ENCODE measurements at places on chromosomes 4 and X. TPM values are rescaled to one million over a fixed set of nuclear protein-coding genes. Genes with fewer than 3 reads are reported as not detected.

MAGEA11 gene
- not detected for total RNA-seq

- DNase-seq, result no peak
These were observed 234.4 kb upstream of the GPC4 start for GRCh38 chrX:133649651-133650050.

DNA sequence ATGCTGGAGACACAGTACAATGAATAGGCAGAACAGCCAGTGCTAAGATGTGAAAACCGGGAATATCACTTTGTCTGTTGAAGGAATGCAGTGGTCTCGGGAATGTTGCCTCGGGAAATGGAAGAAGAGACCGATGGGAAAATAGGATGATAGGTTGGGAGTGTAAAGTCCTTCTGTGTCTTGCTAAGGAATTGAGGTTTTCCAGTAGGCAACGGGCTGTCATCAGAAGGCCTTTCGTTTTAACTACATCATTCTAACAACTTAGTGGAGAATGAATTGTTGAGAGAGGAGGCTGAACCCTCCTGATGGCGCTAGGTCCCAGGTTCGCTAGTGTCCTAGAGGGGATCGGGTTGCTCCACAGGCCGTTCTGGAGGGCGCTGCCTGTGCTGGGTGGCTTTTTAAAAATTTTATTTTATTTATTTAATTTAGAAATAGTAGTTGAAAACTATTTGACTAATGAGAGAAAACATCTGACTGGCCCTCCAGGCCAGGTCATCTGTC, 730 bp downstream of the VBP1 start:
- DNase-seq, result no peak

DNA sequence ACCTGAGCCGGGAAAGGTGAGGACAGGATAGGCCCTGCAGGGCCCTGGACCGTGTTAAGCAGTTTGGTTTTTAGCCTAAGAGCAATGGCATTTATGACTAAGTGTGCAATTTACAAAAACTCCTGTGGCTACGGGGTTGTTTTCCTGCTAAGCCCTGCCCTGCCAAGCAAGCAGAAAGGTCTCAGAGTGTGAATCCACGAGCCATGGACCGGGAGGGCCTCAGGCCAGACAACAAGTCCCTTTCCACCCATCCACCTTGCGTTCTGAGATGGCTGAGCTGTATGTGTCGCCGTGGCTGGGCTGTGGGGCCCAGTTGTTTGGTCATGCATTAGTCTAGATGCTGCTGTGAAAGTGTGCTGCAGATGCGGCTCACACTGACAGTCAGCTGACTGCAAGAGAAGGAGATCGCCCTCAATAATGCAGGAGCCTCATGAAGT, 33.9 kb upstream of the AFAP1 start:
- DNase-seq, result no peak

DNA sequence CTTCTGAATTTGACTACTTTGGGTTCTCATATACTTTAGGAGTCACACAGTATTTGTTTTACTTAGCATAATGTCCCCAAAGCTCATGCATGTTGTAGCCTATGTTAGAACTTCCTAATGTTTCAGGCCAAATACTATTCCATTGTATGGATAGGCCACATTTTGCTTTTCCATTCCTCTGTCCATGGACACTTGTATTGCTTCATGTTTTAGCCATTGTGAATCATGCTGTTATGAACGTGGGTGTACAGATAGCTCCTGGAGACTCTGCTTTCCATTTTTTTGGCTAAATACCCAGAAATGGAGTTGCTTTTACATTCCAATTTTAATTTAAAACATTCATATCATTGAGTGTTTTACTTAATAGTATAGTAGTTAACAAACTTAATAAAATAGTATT, 54.5 kb downstream of the HTT start:
- no peak for DNase-seq

- no peak for DNase-seq
These were observed 35.7 kb upstream of the DRD5 start for GRCh38 chr4:9745782-9746181.

TCEAL7 gene
- total RNA-seq, result 1.2 TPM

DNA sequence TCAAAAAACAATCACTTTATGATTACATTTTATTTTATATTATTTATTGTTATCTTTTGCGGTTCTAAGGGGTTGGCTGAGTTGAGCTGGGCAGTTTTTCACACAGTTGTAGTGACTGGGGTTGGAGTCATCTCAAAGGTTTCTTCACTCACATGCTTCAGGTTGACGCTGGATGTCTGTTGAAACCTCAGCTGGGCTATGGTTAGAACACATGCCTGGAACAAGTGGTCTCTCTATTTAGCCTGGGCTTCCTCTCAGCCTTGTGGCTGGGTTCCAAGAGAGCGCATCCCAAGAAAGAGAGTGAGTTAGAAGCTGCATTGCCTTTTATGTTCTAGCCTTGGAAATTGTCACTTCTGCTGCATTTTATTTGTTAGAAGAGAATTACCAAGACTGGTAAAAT, 87.4 kb downstream of the CBLL2 start:
- DNase-seq, result no peak

DNA sequence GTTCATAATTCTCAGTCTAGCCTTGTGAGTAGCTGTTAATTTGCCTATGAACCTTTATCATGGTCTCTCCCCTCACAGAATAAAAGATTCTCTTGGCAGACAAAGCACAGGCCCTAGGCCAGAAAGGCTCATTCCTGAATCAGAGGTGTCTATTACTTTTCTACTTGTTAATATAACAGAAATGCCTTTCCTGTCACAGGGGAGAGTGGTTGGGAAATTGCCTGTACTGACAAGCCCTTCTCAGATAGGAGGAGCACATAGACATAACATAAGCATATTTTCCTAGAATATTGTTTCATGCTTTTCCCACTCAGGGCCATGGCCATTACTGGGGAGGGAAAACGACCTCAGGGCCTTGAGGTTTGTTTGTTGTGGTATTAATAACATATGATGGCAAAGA, 308.3 kb downstream of the BMPR1B start:
- no peak for DNase-seq

CT83 gene
- total RNA-seq, result not detected

- DNase-seq, result no peak
These were observed 35.9 kb upstream of the GUCY1B1 start for GRCh38 chr4:155722816-155723499.

MAGED4B gene
- total RNA-seq, result 35.9 TPM

DNA sequence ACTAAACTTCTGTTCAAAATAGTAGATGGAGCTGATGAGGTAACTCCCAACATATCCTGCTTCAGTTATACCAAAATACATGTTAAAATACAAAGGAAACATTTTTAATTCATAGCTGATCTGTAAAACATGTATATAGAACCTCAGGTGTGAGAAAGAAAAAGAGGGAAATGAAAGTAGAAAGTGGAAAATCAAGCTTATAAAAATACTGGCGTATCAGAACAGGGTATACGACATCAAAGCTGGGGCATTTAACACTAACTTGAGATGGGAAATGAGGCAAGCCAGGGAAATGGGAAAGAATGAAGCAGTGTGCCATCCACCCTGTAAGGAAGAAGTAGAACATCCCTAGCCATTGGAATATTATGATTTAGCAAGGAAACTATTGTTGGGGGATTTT, 767.5 kb downstream of the DMD start:
- no peak for DNase-seq

SLC2A9 gene
- total RNA-seq, result 2.9 TPM

GRCh38 chr4:43525646-43526045, 633.1 kb downstream of the GRXCR1 start:
- no peak for DNase-seq

GRCh38 chr4:95017305-95018064, 259.7 kb downstream of the BMPR1B start:
- no peak for DNase-seq

- no peak for DNase-seq
These were observed 309.9 kb downstream of the SPOCK3 start for GRCh38 chr4:166924424-166924823.

DNA sequence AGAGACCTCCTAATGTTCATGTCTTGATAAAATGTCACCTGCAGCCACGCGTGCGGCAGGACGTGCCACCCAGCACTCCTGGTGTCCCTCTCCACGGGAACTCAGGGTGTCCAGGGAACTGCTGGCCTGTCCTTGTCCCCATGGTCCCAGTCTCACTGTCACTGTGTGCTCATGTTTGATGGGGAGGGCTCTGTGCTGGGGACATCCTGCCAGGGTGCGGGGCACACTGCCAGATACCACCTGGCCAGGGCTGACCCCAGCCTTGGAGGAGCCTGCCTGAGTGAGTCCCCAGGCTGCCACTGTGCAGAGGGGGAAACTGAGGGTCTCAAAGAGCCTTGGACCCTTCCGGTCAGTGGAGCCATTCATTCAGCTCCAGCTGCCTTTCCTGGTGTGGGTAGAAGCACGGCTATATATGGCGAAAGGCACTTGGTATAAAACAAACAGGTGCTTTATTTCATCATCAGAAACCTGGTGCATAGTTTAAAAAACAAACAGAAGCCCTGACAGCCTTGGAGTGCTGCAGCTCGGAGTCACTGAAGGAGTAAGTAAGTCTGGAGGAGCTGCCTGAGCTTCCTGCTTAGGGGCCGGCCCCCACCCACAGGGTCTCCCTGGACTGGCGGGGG, 33.0 kb downstream of the NOP14 start:
- no peak for DNase-seq

PAGE5 gene
- total RNA-seq, result not detected

BMX gene
- 208 TPM for total RNA-seq

- DNase-seq, result no peak
These were observed 260.3 kb downstream of the IL15 start for GRCh38 chr4:141896687-141897086.

KDR gene
- 321 TPM for total RNA-seq

DNA sequence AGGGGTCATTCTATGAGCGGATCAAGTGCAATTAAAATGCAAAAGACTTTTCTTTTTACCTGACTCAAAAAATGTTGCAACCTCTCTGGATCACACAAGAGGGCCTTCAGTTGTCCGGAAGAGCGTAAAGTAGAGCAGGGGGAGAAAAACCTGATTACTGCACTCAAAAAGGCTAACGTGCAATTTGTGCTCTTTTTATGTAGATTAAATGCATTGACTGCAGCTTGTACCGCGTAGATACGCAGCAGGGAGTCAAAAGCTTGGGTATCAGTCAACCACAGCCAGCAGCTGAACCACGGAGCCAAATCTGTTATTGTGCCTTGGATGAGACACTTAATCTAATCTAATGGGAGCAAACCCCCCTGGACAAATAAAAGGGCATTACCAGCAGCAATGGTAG, 107.3 kb upstream of the RAI2 start:
- no peak for DNase-seq

DNA sequence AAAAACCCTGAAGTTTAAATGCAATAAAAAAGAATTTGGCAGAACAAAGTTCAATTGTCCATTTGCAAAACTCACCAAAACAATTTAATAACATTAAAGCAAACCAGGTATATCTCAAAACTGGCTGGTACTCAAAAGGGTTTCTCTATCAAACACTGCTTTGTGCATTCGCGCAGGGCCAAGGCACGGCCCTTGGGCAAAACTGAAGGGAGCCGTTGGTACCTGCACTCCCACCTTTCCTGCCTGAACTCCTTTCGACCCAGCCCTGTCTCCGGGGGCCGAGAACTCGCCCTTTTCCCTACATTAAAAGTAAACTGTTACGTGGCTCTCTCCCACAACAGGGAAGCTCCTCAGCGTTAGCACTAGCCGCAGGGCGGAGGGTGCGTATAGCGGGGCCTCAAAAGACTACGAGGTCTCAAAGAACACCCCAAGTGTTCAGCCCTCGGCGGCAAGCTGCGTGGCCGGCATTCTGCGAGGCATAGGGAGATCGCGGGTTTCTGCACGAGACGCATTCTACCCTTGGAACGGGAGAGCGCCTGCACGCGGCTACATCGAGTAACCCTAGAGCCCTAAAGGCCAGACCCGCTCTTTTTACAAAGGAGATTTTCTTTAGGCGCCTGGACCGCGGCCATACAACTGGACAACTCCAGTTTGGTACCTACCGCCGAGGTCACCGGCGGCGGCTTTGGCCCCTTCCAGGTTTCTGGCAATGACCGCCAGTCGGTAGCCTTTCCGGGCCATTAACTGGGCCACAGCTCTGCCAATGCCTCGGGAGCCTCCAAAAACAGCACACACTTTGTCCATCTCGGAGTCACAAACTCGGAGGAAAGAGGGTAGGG, 550 bp downstream of the CBR4 start:
- peak; percentile 74 for DNase-seq

DNA sequence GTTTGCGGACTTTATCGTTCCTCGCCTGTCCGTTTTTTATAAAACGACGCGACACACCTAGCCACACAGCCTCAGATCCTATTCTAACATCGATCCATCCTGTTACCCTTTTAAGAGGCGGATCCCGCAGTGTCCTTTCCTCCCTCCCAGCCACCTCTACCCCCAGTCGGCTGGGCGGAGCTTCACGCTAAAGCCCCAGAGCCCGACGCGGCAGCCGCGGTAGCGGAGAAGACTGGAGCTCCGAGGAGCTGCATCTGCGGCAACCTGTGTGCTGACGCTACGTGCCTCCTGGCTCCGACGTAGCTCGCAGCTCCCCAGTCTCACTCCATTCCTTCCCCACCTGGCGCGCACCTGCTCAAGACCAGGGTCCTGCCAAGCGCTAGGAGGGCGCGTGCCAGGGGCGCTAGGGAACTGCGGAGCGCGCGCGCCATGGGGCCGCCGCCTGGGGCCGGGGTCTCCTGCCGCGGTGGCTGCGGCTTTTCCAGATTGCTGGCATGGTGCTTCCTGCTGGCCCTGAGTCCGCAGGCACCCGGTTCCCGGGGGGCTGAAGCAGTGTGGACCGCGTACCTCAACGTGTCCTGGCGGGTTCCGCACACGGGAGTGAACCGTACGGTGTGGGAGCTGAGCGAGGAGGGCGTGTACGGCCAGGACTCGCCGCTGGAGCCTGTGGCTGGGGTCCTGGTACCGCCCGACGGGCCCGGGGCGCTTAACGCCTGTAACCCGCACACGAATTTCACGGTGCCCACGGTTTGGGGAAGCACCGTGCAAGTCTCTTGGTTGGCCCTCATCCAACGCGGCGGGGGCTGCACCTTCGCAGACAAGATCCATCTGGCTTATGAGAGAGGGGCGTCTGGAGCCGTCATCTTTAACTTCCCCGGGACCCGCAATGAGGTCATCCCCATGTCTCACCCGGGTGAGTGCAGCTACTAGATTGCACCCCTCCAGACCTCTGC, at the start of gene RNF128:
RNF128 (plus strand) TSS at position 217 of the 953 bp plus-strand sequence; CDS start at position 430, 213 bp downstream.
- DNase-seq, result no peak

DNA sequence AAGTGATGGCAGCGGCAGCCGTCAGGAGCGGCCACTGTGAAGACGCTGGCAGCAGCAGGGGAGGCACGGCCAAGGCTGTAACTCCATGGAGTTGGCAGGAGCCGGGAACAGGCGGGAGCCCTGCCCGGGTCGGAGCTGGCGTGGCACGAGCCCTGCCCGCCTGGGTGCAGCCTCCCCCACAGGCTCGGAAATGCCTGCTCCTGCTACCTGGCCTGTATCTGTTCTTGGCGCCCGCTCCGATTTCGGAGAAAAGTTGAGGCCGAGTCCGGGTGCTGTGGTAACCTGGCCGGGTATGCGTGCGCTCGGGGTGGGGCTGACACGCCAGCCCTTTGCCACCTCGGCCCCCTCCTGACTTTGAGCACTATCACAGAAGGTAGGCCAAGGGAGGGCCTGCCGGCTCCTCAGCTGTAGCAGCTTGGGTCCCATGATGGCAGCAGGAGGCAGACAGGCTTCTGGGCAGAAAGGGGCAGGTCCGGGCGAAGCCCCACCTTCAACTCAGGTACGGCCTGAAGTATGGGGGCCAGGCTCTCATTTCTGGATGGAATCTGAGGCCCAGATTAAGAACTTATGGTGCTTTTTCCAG, 51.2 kb upstream of the SHISA3 start:
- no peak for DNase-seq

SPANXN3 gene
- not detected for total RNA-seq

NAP1L2 gene
- total RNA-seq, result 2.2 TPM

All from dermis blood vessel endothelial cell (primary cell).